ENCODE measurements at places on chromosomes 16 and 17.

DNA sequence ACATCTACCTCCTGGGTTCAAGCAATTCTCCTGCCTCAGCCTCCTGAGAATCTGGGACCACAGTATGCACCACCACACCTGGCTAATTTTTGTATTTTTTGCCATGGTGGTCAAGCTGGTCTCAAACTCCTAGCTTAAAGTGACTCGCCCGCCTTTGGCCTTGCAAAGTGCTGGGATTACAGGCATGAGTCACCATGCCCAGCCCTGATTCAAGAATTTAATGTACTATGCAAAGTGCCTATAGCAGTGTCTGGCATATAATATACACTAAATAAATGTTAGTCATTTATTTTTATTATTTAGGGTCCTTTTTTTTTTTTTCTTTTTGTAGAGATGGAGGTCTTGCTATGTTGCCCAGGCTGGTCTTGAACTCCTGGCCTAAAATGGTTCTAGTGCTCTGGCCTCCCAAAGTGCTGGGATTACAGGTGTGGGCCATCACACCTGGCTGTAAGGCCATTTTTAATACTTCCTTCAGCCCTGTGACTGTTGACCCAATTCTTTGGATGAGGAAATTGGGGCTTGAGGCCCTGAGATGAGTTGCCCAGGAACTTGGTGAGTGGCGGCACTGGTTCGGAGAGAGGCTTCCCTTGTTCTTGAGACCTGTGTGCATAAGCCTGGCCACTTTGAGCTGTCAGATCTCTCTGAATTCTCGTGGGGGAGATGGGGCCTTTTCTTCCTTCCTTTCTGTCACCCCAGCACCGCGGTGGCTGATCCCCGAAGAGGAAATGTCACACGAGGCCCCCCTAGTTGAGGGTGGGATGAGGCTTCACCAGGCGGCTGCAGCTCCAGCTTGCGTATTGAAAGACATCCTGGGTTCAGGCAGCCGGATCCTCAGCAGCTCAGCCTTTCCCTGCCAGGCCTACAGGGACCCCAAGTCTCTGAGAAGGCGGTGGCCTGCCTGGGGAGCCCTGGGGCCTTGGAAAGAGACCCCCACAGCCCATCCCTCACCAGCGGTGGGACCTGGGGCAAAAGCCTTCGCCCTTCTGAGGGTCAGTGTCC, 38.7 kb downstream of the LAT start:
- no peak for DNase-seq

DNA sequence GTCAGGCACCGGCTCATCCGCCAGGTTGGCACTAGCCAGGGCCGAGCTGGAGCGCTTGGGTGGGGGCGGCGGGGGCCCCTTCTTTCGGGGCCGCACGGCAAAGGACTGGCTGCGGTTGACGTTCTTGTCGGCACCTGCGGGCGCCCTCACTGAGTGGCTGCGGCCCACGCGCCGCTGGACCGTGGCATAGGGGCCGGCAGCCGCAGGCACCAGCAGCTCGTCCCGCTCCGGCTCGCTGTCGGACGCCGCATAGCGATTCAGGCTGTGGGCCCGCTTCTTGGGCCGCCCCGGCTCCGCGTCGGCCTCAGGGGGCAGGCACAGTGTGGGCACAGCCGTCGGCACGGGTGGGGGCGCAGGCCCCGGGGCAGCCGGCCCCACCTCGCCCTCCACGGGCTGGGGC, 15.9 kb downstream of the CASKIN1 start:
- no peak for DNase-seq

- DNase-seq = no peak
Observed at GRCh38 chr16:52463904-52464303, 83.0 kb downstream of the TOX3 start.

DNA sequence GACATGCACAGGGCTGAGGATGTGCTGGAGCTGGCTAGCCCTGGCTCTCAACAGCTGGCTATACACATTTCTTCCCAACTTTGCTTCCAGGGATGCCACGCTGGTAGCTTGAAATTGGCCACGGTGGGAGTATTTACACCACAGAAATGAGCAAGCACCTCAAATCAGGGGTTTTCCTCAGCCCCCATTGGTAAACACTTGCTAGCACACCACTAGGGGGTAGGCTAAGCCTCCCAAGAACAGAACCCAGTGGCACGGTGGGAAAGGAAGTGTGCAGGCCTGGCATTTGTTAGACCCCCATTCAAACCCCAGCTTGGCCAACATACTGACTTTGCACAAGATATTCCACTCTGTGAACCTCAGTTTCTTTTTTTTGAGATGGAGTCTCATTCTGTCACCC, 12.9 kb downstream of the DRC3 start:
- DNase-seq = no peak

DNA sequence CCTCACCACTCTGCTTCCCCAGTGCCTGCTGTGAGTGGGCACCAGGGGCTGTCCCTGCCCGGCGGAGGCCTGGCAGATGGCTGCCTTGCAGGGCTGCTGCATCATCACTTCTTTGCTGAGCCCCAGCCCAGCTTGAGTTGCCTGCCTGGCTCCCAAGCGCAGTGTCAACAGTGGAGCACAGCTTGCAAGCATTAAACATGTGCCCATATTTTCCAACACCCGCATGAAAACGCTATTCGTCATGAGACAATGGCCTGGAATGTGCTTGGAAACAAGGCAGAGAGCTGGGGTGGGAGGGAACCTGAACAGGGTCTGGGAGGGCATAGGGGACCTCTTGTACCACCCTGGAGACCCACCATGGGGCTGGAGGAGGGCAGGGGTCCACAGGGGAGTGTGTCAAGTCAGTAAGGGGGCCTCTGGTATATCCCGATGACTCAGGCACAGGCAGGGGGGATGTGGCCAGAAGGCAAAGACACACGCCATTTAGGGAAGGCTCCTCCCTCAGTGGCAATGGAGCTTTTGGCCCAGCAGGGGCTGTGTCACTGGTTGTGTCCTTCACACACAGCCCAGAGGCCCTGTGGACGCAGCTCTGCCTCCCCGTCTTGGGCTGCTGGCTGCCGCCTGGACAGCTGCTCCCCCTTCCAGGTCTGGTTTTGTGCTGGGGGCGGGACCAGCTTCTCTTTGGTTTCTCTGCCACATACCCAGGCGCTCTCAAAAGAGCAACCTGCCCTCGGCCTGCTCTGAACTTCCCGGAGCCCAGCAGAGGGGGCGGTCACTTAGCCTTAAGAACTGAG, 17.4 kb upstream of the MTSS2 start:
- peak; percentile 83 for DNase-seq

DNA sequence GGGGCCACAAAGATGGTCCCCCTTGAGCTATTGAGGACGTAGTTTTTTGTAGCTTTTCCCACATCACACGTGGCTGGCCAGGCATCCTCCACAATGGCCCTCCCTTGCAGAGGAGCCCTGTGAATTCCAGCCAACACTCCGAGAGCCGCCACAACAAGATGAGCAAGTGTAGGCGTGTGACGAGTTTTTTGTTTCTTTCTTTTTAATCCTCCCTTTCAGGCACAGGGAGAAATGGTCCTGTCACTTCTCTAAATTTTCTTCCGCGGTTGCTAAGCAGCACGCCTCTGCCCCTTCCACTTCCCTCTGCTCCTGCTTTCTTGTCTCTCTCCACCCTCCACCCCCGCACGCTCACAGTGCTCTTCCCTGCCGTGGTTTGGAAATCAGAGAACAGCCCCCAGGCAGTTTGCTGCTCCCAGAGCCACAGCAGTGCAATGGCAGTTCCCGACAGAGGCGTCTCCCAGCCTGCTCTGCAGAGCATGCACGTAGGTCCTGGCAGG, 68.0 kb upstream of the MRTFB start:
- DNase-seq = peak; percentile 65

- DNase-seq = no peak
Observed at GRCh38 chr17:36869441-36869840, 67.8 kb upstream of the LHX1 start.

DNA sequence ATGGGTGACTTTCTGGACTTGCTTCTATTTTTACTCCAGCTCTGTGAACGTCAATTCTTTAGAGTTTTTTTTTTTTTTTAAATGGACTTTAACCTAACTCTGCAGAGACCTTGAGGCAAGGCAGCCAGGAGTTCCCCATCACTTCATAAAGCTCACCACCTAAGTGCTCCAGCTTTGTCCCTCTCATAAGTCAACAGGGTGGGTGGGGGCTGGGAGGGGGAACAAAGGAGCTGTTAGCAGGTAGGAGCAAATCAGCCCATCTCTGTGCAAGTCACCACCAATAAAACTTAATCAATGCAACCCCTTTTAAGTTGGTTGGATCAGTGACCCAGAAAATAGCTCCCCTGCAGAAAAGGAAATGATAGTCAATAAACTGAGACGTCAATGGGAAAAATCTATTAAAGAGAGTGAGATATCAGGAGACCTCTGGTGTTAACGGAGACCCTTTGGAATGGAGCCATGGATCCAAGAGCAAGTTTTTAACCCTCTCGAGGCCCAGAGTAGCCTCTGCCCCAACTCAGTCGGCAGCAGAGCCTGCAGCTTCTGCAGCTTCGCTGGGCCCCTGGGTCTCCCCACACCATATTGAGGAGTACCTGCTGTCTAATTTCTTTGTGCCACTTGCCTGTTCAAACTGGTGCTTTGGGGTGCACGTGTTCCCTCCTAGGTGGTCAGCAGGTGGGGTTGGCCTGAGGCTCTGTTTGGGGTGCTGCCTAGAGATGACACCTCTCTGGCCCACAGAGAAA, 27.6 kb upstream of the ETV4 start:
- DNase-seq = no peak

DNA sequence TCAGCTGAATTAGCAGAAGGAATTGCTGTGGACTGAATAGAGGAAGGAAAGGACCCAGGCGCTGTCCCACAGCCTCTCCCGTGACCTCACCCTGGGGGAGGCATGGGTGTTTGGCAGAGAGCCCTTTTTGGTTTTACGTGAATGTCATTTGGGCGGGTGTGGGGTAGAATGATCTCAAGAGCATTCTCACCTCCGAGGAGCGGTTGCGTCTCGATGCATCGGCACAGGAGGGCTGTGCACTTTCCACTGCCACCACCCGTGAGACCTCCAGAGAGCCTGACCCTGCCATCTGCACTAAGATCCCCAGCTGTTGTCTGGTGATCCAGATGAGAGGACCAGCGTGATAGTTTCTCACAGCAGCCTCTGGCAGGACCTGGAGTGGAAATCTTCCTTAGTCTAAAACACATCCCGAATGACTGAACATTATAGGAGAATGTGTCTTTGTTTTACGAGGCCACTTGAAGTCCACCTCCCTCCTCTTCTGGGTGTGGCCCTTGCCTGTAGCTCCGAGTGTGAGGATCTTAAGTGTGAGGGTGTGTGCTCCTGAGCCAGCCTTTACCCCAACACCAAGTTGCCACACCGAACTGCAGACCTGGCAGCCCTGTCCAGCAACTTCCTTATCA, 29.3 kb downstream of the FOXK2 start:
- DNase-seq = no peak

- no peak for DNase-seq
Observed at GRCh38 chr16:4091240-4092012, 24.8 kb downstream of the ADCY9 start.

DNA sequence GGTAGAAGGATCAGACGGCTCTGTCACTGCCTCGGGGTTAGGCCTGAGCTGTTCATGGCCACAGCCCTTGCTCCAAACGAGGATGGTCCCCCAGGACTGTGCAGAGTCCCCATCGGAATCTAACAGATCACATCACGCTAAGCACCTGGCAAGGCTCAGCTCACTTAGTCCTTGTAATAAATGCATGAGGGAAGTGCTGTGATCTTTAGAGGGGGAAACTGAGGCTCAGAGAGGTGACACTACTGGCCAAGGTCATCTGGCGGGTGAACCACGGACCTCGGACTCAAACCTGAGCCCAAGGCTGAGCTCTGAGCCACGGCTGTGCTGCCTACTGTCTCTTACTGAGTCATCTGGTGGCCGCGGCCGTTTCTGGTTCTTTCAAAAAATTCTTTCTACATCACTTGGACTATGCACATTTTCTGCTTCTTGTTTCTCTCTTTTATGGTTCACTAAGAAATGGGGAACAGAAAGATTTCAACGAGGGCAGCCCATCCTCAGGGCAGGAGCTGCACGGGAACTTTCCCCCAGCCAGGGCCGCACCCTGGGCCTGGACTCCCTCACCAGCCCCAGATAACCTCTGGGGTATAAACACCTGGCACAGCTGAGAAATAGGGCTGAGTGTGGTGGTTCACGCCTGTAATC, 55.6 kb downstream of the COTL1 start:
- no peak for DNase-seq

GRCh38 chr16:4611337-4612021, 3.2 kb downstream of the UBALD1 start:
- DNase-seq = no peak

DNA sequence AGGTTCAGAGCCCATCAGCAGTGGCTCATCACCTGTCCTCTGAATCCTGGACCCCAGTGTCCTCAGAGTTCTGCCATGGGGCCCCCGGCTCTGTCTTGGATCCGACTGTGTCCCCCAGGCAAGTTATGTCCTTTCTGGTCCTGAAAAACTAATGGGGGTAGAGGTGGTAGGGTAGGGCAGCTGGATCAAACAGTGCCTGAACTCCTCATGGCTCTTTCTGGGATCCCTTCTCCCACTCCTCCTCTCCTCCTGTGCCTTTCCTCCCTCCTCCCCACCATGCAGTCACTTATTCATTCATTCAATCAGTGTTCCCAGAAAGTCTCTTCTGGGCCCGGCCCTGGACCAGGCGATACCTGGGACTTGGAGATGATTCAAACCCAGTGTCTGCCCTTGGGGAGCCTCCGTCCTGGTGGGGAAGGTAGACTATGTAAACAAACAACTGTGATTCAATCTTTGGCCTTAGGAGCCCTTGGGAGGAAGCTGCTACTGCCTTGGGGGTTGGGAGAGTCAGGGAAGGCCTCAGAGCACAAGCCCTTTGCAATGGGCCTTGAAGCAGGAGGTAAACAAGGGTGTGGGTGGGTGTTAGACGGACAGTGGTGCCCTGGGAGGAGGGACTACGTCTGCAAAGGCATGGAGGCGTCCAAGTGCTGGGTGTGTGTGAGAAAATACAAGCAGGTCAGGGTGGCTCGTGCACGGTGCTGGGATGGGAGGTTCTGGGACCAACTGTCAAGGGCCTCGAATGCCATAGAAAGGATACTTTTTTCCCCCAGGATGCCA, 6.4 kb upstream of the FAM83G start:
- peak; percentile 36 for DNase-seq

DNA sequence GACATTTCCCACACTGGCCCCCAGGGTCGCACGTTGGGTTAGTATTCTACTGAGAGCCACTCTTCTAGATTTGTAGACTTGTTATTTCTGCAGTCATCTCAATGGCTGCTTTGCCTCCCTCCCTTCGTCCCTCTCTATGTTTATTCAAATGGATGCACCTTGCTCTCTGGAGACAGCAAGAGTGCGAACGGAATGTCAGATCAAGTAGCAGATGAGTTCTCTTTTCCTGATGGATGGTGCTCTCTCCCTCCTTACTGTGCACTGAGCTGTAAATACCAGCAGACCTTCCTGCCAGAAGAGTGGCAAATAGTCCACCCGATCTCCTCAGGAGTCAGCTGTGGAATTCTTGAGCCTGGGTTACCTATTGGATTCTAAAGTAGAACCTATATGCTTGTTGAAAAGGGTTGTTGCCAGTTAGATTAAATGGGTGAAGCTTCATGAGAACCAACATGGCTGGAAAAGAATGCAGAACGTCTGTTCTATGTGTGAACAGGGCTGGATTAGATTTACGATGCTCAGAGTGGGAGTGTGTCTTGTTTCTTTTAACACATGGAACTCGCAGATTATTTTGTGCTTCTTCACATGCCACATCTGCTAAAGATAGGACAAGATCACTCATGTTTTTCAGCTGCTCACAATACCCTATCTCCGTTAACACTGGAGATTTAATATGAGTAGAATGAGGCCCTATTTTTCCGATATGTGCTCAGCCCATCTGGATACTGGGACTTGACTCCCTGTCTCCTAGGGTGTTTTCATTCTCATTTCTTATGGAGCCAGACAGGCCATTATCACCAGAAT, 6.1 kb downstream of the GNAO1 start:
- no peak for DNase-seq

Data from H4 (cell line).